ENCODE measurements at places on chromosomes 1 and 21. TPM values are rescaled to one million over a fixed set of nuclear protein-coding genes. Genes with fewer than 3 reads are reported as not detected.

The RGS13 gene
- total RNA-seq, result not detected

The SPRR2A gene
- not detected for total RNA-seq

The KCNN3 gene
- 0.05 TPM for total RNA-seq

The KRTAP23-1 gene
- not detected for total RNA-seq

The FCAMR gene
- not detected for total RNA-seq

The AK5 gene
- 6.4 TPM for total RNA-seq

The S100A8 gene
- total RNA-seq, result not detected

The KDF1 gene
- 0.34 TPM for total RNA-seq

The RNF207 gene
- total RNA-seq, result 13.8 TPM

The SLC6A9 gene
- total RNA-seq, result 13.2 TPM

The RPE65 gene
- total RNA-seq, result not detected

The FCER1G gene
- not detected for total RNA-seq

The GPR3 gene
- total RNA-seq, result 1.6 TPM

The MEX3A gene
- 1.7 TPM for total RNA-seq

The MCOLN2 gene
- 1.9 TPM for total RNA-seq

The RNU1-2 gene
- 44.9 TPM for total RNA-seq

The CA6 gene
- not detected for total RNA-seq

The KCNH1 gene
- 1.9 TPM for total RNA-seq

The AMY1C gene
- total RNA-seq, result not detected

The TFF2 gene
- not detected for total RNA-seq

The ZFP69B gene
- 1.1 TPM for total RNA-seq

The CCDC24 gene
- 8.2 TPM for total RNA-seq

The RGS1 gene
- not detected for total RNA-seq

All from A549 treated with AZD2906 at 1 μM for 4 hours (cell line).